GM18507 (cell line): ENCODE measurements at places on chromosomes 4 and X.

DNA sequence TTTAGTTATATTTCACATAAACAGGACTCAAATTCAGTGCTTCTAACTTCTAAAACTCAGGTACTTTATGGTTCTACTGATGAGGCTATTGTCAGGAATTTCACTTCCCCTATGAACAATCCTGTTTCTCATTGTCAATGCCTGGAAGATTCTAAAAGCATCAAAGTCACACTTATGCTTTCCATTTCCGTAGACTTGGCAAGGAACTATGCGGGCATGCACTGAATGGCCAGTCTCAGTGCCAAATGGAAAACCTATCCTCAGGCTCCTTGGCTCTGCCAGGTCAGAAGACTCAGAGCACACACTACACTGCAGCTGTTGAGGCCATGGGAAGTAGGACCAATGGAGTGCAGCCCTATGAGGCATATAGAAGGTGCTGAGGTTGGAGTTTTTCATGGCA, 97.0 kb upstream of the PTPN13 start:
- DNase-seq, result no peak

DNA sequence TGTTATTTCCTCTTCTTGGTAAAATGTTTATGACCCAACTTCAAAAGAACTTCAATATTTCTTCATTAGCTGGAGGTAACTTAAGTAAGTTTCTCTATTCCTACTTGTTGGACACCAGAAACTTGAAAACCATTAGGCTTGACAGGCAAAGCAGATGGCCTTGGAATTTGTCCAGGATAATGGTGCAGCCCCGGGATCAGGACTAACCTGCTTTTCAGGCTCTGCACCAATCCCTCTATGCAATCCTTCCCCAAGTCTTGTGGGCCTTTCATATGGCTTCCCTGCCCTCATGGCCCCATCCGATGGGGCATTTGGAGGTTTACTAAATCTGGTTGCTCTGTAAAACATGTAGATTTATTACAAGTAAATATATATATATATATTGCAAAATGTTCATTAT, 68.5 kb downstream of the SPINK2 start:
- DNase-seq, result no peak

- no peak for DNase-seq
Measured at GRCh38 chrX:54193085-54193821, 10.2 kb upstream of the FAM120C start.

GRCh38 chr4:188423039-188423438, 283.8 kb downstream of the TRIML1 start:
- no peak for DNase-seq

DNA sequence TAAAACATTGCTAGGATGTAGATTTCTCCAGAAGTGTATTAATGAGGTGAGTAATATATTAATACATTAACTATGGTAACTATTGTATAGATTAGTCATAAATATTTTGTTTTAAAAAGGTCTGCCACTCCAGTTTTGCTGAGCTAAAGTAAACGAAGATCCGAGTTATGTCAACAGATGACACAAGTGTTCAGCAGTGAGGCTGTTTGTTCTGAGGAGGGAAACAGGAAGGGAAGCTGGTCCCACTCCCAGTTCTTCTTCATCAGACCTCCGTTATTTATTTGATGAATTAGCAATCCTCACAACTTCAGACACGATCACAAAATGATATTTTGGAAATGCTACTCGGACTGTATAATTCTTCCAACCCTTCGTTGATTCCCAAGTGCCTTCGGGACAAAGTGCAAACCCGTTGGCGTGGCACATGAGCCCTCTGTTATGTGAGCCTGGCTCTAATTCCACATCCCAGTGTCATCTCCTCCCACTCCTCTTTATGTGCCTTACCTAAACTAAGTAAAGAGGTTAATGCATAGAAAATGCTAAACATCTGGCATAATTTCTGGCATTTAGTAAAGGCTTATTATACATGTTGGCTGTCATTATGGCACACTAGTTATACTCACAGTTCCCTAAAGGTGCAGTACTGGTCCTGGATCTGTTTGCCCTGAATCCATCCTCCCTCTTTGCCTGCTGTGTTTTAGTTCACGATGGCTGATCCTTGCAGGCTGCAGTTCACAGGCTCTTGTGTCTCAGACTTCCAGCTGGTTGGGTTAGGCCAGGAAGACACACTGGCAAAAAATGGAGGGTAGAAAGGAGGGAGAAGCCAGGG, 190.6 kb upstream of the LNX1 start:
- DNase-seq, result no peak

- no peak for DNase-seq
Measured at GRCh38 chr4:11005300-11005699, 320.7 kb upstream of the CLNK start.

DNA sequence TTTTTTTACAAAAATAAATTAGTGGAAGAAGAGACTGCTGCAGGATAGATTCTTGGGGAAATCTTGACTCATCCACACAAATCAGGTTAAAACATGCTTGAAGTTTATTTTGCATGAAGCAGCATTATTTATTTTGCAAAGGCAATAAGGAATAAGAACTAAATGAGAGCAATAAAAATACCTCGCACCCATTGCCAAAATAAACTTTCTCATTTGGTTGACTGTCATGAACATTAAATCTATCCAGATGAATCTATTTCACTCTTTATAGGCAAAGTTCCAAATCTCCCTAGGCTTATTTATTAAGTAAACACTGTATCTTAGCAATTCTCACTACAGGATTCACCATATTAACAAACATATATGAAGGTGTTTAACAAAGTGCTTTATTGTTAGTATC, 58.9 kb downstream of the HOPX start:
- no peak for DNase-seq

- no peak for DNase-seq
Measured at GRCh38 chrX:18558799-18559198, 113.1 kb downstream of the RS1 start.

GRCh38 chr4:87266986-87267385, 46.6 kb upstream of the KLHL8 start:
- DNase-seq, result no peak
